ENCODE measurements at places on chromosomes 7 and 10. TPM values are rescaled to one million over a fixed set of nuclear protein-coding genes. Genes with fewer than 3 reads are reported as not detected.

- no peaks in the 10 kb centered on the region for H3K27me3 ChIP-seq
- H3K27ac ChIP-seq: no peak overlapping the region
- H3K36me3 ChIP-seq: no peaks in the 10 kb centered on the region
- H3K4me3 ChIP-seq: no peak overlapping the region
These were observed 40.3 kb downstream of the RGS10 start for GRCh38 chr10:119502209-119502608.

DNA sequence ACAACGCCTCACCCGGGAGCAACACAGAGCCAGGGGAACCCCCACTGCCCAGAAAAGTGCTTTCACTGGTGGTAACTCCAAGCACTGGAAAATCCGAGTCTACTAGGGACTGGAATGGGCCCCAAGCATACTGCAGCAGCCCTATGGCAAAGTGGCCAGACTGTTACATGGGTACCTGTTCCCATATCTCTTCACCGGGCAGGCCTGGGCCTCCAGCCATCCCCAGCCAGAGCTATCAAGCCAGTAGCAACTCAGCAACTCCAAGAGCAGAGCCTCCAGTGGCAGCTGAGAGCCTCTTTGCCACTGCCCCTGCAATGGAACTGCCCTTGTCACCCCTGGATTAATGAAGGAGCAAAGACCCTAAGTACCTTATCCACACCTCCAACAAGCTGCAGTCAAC, 73.5 kb downstream of the HBP1 start:
- peaks cover 34% of the 10 kb centered on the region for H3K36me3 ChIP-seq
- H3K27ac ChIP-seq: no peak overlapping the region
- DNase-seq: no peak
- H3K27me3 ChIP-seq: no peaks in the 10 kb centered on the region
- no peaks in the 10 kb centered on the region for H3K4me1 ChIP-seq
- H3K4me3 ChIP-seq: no peak overlapping the region

GRCh38 chr7:94133460-94133859, 129.3 kb upstream of the BET1 start:
- peaks cover 6% of the 10 kb centered on the region for H3K4me1 ChIP-seq
- no peaks in the 10 kb centered on the region for H3K27me3 ChIP-seq
- H3K36me3 ChIP-seq: no peaks in the 10 kb centered on the region
- H3K4me3 ChIP-seq: no peak overlapping the region
- H3K27ac ChIP-seq: no peak overlapping the region

DNA sequence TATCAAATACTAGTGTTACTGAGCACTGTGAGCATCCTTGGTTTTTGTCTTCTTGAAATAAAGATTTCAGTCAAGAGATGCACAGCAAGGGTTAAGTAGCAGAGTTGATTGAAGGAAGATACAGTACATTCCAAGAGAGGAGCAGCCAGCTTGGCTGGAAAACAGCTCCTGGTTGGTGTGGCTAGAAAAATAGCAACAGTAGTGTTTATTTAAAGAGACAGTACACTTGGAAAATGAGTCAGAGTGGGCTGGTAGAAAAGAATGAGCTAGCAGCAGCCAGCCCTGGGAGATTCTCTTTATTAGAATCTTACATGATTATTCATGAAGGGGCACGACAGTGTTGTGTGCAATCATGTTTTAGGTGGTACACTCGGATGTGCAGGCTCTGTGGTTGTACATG, 1016.4 kb upstream of the SORCS1 start:
- DNase-seq: no peak
- no peak overlapping the region for H3K27ac ChIP-seq
- peaks cover 5% of the 10 kb centered on the region for H3K4me1 ChIP-seq

DNA sequence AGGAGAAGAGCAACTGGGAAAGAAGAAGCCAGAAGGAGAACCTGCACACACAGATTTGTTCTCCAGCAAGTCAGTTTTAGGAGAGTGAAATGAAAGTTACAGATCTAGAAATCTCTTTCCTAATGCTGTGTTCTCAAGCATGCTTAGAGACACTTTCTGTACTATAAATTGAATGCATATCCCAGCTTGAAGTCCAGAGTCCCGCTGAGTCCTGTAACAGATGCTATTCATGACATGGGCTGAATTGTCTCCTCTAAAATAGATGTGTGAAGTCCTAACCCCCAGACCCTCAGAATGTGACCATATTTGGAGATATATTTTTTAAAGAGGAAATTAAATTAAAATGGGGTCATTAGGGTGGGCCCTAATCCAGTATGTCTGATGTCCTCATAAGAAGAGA, 46.9 kb upstream of the GJD4 start:
- H3K4me3 ChIP-seq: no peak overlapping the region
- DNase-seq: no peak
- H3K27ac ChIP-seq: no peak overlapping the region
- no peaks in the 10 kb centered on the region for H3K36me3 ChIP-seq

DNA sequence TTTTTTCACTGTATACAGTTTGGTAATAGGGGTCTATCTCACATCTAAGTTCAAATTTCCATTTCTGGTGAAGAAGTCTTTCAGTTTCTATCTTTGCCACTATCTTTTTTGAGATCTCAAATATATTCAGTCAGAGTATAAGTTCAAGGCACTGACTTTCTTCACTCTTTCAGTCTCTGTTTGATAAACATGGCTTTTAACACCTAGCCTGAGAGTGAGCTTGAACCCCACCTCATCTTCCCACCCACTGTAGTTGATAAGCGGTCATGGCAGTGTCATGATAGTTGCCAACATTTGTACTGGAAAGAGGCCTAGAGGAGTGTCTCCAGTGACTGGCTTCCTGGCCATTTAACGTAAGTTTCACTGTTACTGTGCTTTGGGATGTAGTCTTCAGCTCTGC, 41.2 kb upstream of the AGR3 start:
- H3K36me3 ChIP-seq: no peaks in the 10 kb centered on the region

GRCh38 chr7:39560408-39560807, 5.8 kb upstream of the YAE1 start:
- H3K4me1 ChIP-seq: peaks cover 12% of the 10 kb centered on the region
- H3K27me3 ChIP-seq: no peaks in the 10 kb centered on the region
- H3K36me3 ChIP-seq: no peaks in the 10 kb centered on the region
- no peak overlapping the region for H3K27ac ChIP-seq
- no peak for DNase-seq

DNA sequence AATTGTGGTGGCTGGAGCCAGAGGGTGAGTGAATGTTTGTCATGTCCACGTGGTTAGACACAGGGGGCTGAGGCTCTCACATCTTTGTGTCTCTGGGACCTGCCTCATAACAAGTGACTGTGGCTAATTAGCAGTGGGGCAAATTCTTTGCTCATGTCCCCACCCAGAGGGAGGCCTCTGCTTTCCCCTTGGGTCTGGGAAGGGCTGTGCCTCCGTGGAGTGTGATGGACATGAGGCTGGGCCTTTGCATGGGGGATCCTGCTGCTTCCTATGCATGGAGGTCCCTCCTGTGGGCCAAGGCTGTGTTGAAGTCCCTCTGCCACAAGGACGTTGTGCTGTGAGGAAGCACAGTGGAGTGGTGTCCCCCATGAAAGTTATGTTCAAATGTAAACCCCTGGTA, 327.4 kb upstream of the SHH start:
- H3K4me1 ChIP-seq: no peaks in the 10 kb centered on the region
- no peak overlapping the region for H3K27ac ChIP-seq
- DNase-seq: no peak
- no peak overlapping the region for H3K4me3 ChIP-seq
- peaks cover 30% of the 10 kb centered on the region for H3K36me3 ChIP-seq

DNA sequence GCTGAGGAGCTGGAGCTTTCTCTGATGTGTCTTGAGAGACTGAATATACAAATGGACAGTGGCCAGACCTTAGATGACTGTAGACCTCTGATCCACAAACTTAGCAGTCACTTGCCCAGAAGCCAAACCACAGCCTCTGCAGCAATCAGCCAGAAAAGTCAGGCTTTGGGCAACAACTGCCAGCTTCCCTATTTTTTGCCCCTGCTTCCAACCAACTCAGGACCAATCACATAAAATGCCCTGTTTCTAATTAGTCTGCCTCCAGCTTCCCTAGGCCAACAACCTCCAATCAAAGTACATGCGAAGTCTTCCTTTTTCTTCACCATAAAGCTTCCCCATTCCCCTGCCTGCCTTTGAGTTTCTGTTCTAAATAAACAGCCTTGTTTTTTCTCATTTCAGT, 37.8 kb upstream of the CACUL1 start:
- no peak overlapping the region for H3K27ac ChIP-seq
- H3K4me1 ChIP-seq: no peaks in the 10 kb centered on the region
- H3K36me3 ChIP-seq: 0 out of 2 replicates have a peak, but pooled peaks cover 3% of the 10 kb centered on the region
- no peak for DNase-seq
- H3K27me3 ChIP-seq: no peaks in the 10 kb centered on the region

DNA sequence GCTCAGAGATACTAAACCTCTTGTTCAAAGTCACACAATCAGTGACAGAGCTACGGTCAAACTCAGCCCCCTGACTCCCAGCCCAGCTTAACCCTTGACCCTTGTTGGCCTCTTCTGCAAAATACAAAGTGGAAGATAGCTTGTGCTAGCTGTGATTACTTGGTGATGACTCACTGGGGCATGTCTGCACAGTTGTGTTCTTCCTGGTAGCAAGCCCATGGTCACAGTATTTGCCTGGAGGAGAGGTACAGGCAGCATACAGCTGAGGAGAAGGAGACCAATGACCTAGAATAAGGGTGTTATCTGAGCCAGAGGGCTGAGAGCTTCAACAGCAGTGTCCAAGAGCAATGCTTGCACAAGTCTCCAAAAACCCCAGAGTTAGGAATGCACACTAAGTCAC, 5.7 kb upstream of the HSPA12A start:
- no peak overlapping the region for H3K27ac ChIP-seq
- peaks cover 4% of the 10 kb centered on the region for H3K4me1 ChIP-seq
- no peaks in the 10 kb centered on the region for H3K36me3 ChIP-seq
- DNase-seq: no peak

- H3K27me3 ChIP-seq: peaks cover 2% of the 10 kb centered on the region
- H3K4me3 ChIP-seq: no peak overlapping the region
- DNase-seq: no peak
- no peak overlapping the region for H3K27ac ChIP-seq
- H3K36me3 ChIP-seq: peaks cover 3% of the 10 kb centered on the region
- peaks cover 18% of the 10 kb centered on the region for H3K4me1 ChIP-seq
These were observed 2.9 kb upstream of the GDI2 start for GRCh38 chr10:5816170-5816569.

GRCh38 chr7:75965617-75966016, 28.8 kb downstream of the TMEM120A start:
- no peaks in the 10 kb centered on the region for H3K27me3 ChIP-seq
- H3K36me3 ChIP-seq: peaks cover 15% of the 10 kb centered on the region
- no peak for DNase-seq
- no peaks in the 10 kb centered on the region for H3K4me1 ChIP-seq

- no peak overlapping the region for H3K27ac ChIP-seq
- H3K27me3 ChIP-seq: no peaks in the 10 kb centered on the region
- no peak for DNase-seq
These were observed 35.8 kb upstream of the PRKAR1B start for GRCh38 chr7:762885-763284.

- no peak overlapping the region for H3K4me3 ChIP-seq
- H3K27me3 ChIP-seq: no peaks in the 10 kb centered on the region
- peaks cover 3% of the 10 kb centered on the region for H3K4me1 ChIP-seq
- H3K27ac ChIP-seq: no peak overlapping the region
- H3K36me3 ChIP-seq: no peaks in the 10 kb centered on the region
- no peak for DNase-seq
These were observed 4.3 kb upstream of the PPIF start for GRCh38 chr10:79342811-79343561.

- peak; percentile 98 for DNase-seq
- H3K36me3 ChIP-seq: peaks cover 11% of the 10 kb centered on the region
- H3K27me3 ChIP-seq: no peaks in the 10 kb centered on the region
- H3K4me1 ChIP-seq: peaks cover 33% of the 10 kb centered on the region
- peak overlapping the region; percentile 67 for H3K4me3 ChIP-seq
These were observed 42.2 kb upstream of the HSPB1 start for GRCh38 chr7:76260171-76260703.

GRCh38 chr7:113414401-113415035, 296.2 kb upstream of the SMIM30 start:
- no peaks in the 10 kb centered on the region for H3K36me3 ChIP-seq
- no peaks in the 10 kb centered on the region for H3K4me1 ChIP-seq
- no peaks in the 10 kb centered on the region for H3K27me3 ChIP-seq
- DNase-seq: no peak

GRCh38 chr7:74115326-74115725, 31.7 kb downstream of the LIMK1 start:
- H3K4me1 ChIP-seq: no peaks in the 10 kb centered on the region
- peak; percentile 75 for DNase-seq
- no peak overlapping the region for H3K4me3 ChIP-seq
- no peak overlapping the region for H3K27ac ChIP-seq
- H3K36me3 ChIP-seq: peaks cover 34% of the 10 kb centered on the region
- H3K27me3 ChIP-seq: peaks cover 3% of the 10 kb centered on the region

GRCh38 chr10:128011059-128011979, 104.4 kb downstream of the PTPRE start:
- DNase-seq: peak; percentile 88
- H3K27ac ChIP-seq: no peak overlapping the region
- H3K4me3 ChIP-seq: peak overlapping the region; percentile 28
- H3K27me3 ChIP-seq: peaks cover 6% of the 10 kb centered on the region
- H3K36me3 ChIP-seq: no peaks in the 10 kb centered on the region
- peaks cover 2% of the 10 kb centered on the region for H3K4me1 ChIP-seq

- peaks cover 3% of the 10 kb centered on the region for H3K36me3 ChIP-seq
- no peaks in the 10 kb centered on the region for H3K4me1 ChIP-seq
- H3K27me3 ChIP-seq: no peaks in the 10 kb centered on the region
- no peak overlapping the region for H3K27ac ChIP-seq
These were observed 250.5 kb downstream of the ZMYND11 start for GRCh38 chr10:385571-386300.

DNA sequence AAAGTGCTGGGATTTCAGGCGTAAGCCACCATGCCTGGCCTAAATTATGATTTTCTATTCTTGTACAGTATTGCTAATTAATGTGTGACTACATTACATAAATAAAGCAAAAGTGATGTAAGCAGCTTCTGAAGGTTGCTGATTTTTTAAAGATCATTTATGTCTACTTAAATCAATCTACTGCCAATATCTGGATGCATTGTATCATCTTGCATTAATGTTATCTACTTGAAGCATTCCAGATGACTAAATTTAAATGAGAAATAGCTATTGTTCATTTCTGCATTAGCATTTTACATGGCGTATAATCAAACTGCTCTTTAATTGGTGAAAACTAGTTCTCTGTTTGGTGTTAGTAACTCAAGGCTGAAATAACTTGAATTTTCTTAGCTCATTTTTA, 37.1 kb upstream of the HIBADH start:
- DNase-seq: no peak
- no peak overlapping the region for H3K4me3 ChIP-seq
- H3K36me3 ChIP-seq: no peaks in the 10 kb centered on the region
- H3K27me3 ChIP-seq: no peaks in the 10 kb centered on the region
- no peaks in the 10 kb centered on the region for H3K4me1 ChIP-seq

- H3K27me3 ChIP-seq: no peaks in the 10 kb centered on the region
- H3K4me1 ChIP-seq: no peaks in the 10 kb centered on the region
- DNase-seq: no peak
- H3K27ac ChIP-seq: no peak overlapping the region
These were observed 348.9 kb downstream of the ATRNL1 start for GRCh38 chr10:115441907-115442545.

- no peak for DNase-seq
- H3K4me3 ChIP-seq: no peak overlapping the region
- H3K36me3 ChIP-seq: no peaks in the 10 kb centered on the region
- H3K27me3 ChIP-seq: no peaks in the 10 kb centered on the region
- H3K27ac ChIP-seq: no peak overlapping the region
These were observed 5.0 kb downstream of the CD36 start for GRCh38 chr7:80643336-80643915.

Gene ZP3
- total RNA-seq: 3.3 TPM

Gene GDF10
- total RNA-seq: 0.18 TPM

Gene CYP3A5
- total RNA-seq: 0.39 TPM

Gene FAM180A
- not detected for total RNA-seq

Gene POLL
- 46.2 TPM for total RNA-seq

Gene PRKG1
- total RNA-seq: 15.6 TPM

All from WTC11 (cell line).